ENCODE measurements at places on chromosomes 1 and 21. TPM values are rescaled to one million over a fixed set of nuclear protein-coding genes. Genes with fewer than 3 reads are reported as not detected.

The RAD54L gene
- polyA plus RNA-seq = 13.8 TPM

The COL8A2 gene
- 2.1 TPM for polyA plus RNA-seq

The S100A3 gene
- 0.47 TPM for polyA plus RNA-seq

The FMO1 gene
- polyA plus RNA-seq = 190 TPM

The STK40 gene
- 41.0 TPM for polyA plus RNA-seq

The LCE3E gene
- polyA plus RNA-seq = not detected

The STXBP3 gene
- polyA plus RNA-seq = 88.9 TPM

The LEPROT gene
- polyA plus RNA-seq = 155 TPM

The HSD3B1 gene
- polyA plus RNA-seq = 0.36 TPM

The FCRL1 gene
- polyA plus RNA-seq = 0.27 TPM

The NPR1 gene
- polyA plus RNA-seq = 74.5 TPM

The SYTL1 gene
- polyA plus RNA-seq = 8.3 TPM

The RNU1-4 gene
- not detected for polyA plus RNA-seq

The ALPL gene
- polyA plus RNA-seq = 25.1 TPM

The AMY2A gene
- 0.84 TPM for polyA plus RNA-seq

The C1orf185 gene
- not detected for polyA plus RNA-seq

The HIVEP3 gene
- 3.5 TPM for polyA plus RNA-seq

The CCDC30 gene
- polyA plus RNA-seq = 23.0 TPM

The GPR137B gene
- polyA plus RNA-seq = 33.6 TPM

The RGS16 gene
- polyA plus RNA-seq = 1.3 TPM

The CFH gene
- 47.4 TPM for polyA plus RNA-seq

The LMX1A gene
- polyA plus RNA-seq = not detected

The POFUT2 gene
- polyA plus RNA-seq = 30.5 TPM

The DDR2 gene
- 17.4 TPM for polyA plus RNA-seq

The TEX50 gene
- polyA plus RNA-seq = not detected

The CFHR2 gene
- not detected for polyA plus RNA-seq

The RABGAP1L gene
- polyA plus RNA-seq = 32.2 TPM

The DYNLT4 gene
- 0.14 TPM for polyA plus RNA-seq

The SLC45A3 gene
- 8.8 TPM for polyA plus RNA-seq

The CACHD1 gene
- 58.3 TPM for polyA plus RNA-seq

The NTMT2 gene
- not detected for polyA plus RNA-seq
